ENCODE measurements at places on chromosomes 7 and 10. TPM values are rescaled to one million over a fixed set of nuclear protein-coding genes. Genes with fewer than 3 reads are reported as not detected.

Gene FAM25G
- not detected for total RNA-seq

Gene GIMAP1
- total RNA-seq, result 27.2 TPM

Gene PRPS1L1
- total RNA-seq, result not detected

DNA sequence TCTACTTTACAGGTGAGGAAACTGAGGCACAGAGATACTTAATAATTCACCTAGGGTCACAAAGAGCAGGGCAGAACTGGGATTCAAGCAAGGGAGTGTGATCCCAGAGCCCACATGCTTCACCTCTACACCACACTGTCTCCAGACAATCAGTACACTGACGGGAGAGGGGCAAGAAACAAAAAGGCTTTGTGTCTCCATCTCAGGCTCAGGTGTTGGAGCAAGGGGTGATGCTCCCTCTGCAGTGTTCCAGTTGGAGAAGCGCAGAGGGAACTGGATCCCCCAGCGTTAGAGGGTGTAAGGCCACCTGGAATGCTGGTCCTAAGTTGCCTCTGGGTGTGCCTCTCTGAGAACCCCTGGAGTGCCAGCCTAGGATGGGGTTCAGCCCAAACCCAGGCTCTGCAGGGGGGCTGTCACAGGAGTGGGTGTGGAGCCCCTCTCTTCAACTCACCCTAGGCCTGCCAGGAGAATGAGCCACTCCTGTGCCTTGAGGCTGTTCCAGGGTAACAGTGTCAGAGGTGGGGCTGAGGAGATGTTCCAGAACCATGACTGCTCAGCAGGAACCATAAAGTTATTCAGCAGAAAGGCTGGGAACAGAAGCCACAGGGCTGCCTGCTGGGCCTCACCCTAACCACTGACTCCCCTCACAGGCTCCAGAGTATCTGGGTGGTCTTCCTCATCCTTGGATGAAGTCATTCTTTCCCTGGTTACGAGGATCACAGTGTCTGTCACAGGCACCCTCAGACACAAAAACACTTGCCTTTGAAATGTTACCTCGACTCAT lies 5.5 kb downstream of the RBP4 start:
- no peak overlapping the region for H3K4me3 ChIP-seq
- H3K27me3 ChIP-seq, result no peaks in the 10 kb centered on the region
- H3K36me3 ChIP-seq, result no peaks in the 10 kb centered on the region
- H3K27ac ChIP-seq, result no peak overlapping the region
- DNase-seq, result no peak

GRCh38 chr7:14606101-14606500 lies 296.4 kb downstream of the DGKB start:
- no peaks in the 10 kb centered on the region for H3K4me1 ChIP-seq
- no peaks in the 10 kb centered on the region for H3K27me3 ChIP-seq

GRCh38 chr10:72906446-72906845 lies 12.9 kb downstream of the OIT3 start:
- H3K4me3 ChIP-seq, result no peak overlapping the region
- no peaks in the 10 kb centered on the region for H3K36me3 ChIP-seq
- DNase-seq, result no peak
- H3K4me1 ChIP-seq, result no peaks in the 10 kb centered on the region
- H3K27ac ChIP-seq, result no peak overlapping the region

Data from naive thymus-derived CD4-positive, alpha-beta T cell (primary cell).